ENCODE measurements at places on chromosomes 13 and 19.

DNA sequence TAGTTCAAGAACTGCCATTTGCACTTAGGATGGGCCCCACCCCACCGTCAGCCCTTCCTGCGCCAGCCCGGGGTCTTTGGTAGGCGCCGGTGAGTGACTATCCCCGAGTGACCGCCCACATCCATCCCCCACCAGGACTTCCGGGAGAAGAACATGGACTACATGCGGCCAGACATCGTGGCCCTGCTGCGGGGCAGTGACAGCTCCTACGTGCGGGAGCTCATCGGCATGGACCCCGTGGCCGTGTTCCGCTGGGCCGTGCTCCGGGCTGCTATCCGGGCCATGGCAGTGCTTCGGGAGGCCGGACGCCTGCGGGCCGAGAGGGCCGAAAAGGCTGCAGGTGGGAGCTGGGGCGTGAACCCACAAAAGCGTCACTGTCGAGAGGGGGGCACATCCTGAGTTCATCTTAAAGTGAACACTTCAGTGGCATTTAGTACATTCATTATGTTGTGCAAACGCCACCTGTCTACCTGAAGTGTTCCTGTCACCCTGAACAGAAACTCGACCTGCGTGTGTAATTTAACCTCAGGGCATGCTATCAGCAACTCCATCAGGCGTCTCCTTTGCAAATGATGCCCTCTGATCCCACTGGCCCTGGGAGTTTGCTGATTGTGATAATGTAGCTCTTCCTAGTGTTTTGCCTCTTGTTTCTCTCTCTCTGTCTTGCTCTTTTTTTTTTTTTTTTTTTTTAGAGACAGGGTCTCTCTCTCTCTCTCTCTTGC is 42.4 kb upstream of the USE1 start:
- no peak for DNase-seq

DNA sequence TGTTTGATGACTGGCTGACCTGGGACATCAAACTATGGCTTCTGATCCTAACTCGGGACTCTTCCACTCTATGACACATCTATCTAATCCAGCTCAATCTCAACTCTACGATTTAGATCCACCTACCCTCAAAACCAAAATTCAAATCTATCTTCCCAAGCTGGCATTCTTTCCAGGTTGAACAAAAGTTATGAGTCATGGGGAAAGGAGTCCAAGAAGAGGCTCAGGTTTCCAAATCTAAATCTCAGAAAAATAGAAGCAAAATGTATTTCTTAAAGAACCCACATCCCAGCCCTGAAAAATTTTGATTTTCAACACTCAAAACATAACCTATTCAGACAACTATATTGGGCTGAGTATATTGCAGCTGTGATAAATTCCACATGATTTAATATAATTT is 143.9 kb upstream of the IPO5 start:
- no peak for DNase-seq

DNA sequence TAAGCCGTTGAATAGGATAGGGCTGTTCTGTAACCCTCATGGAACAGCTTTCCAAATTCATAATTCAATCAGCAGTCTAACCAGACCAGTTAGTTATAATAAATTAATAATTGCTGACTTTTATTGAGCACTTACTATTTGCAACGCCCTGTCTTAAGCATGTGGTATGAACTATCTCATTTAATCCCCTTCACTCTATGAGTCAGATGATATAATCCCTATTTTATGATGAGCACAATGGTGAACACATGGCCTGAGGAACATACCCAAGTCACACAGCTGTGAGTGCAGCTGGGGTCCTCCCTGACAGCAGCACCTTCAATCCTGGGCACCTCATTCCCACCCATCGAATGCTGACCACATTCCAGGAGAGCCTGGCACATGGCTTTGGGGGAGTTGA is 28.0 kb upstream of the SACS start:
- no peak for DNase-seq

DNA sequence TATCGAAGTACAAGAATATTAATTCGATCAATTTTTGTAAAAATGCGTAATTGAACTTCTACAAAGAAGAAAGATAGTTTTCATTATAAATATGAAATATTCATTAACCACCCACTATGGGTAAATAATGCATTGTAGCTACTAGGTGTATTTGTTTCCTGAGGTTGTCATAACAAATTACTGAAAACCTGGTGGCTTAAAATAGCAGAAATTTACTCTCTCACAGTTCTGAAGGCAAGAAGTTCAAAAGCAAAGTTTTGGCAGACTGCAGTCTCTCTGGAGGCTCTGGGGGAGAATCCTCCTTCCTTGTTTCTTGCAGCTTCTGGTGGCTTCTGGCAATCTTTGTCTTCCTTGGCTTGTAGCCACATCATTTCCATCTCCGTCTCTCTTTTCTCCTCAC is 99.2 kb upstream of the MIR17HG start:
- DNase-seq: no peak

- no peak for DNase-seq
Measured at GRCh38 chr13:22095794-22096193, 424.9 kb downstream of the FGF9 start.

GRCh38 chr13:51873117-51873798 is 11.5 kb downstream of the CCDC70 start:
- DNase-seq: no peak

DNA sequence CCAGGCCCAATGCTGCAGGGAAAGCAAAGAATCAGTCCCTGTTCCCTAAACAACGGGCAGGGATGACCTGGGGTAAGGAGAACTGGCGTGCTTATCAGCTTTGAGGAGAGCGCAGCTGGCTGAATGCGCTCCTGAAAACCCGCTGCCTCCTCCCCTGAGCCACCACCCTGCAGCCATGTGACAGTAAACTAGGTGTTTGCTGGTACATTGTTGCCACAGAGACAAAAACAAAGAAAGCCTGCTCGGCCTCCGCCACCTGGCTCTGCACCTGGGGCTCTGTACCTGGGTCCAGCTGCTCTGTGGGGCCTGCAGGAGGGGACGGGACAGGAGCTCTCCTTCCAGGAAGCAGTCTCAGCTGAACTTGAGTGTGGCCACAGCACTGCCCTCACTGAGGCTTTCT is 21.8 kb downstream of the MCF2L start:
- DNase-seq: peak; percentile 74

- no peak for DNase-seq
Measured at GRCh38 chr13:43405457-43405856, 381.3 kb downstream of the ENOX1 start.

GRCh38 chr13:92488249-92488852 is 738.3 kb upstream of the GPC6 start:
- DNase-seq: no peak

All from NCI-H1930 (cell line).